ENCODE measurements at places on chromosomes 16 and 17.

DNA sequence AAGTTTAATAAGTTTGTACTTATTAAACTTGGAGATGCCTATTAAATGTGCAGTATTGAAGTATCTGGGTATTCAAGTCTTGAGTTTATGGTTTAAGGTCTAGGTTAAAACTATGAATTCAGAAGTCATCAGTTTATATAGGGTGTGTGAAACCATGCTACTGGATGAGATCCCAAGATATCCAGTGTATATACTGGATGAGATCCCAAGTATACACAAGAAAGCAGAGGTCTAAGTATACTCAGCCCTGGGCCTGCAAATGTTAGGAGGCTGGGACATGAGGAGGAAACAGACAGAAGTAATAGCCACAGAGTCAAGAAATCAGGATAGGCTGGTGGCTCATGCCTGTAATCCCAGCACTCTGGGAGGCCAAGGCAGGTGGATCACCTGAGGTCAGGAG is 194.4 kb upstream of the AXIN2 start:
- no peaks in the 10 kb centered on the region for H3K36me3 ChIP-seq
- peaks cover 9% of the 10 kb centered on the region for H3K4me1 ChIP-seq
- H3K27ac ChIP-seq = no peak overlapping the region
- H3K27me3 ChIP-seq = no peaks in the 10 kb centered on the region
- no peak overlapping the region for H3K4me3 ChIP-seq

DNA sequence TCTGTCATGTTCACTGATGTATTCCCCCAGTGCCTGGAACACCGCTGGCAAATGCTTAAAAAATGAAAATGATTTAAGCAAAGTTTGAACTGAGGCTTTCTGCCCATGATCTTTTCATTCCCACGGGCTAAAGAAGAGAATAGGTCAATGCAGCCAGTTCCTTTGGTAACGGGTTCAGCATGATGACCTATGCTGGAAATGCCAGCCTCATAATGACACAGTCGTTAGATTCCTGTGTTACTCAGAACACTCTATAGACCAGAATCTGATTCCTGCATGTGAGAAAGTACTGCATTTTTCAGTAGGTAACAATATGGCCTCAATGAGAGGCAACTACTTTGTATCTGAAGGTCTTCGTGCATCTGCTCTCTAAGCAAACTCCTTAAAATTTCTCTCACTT is 19.1 kb upstream of the LIMD2 start:
- no peak for DNase-seq
- no peak overlapping the region for H3K4me3 ChIP-seq
- peaks cover 27% of the 10 kb centered on the region for H3K4me1 ChIP-seq
- H3K36me3 ChIP-seq = no peaks in the 10 kb centered on the region
- no peaks in the 10 kb centered on the region for H3K27me3 ChIP-seq
- no peak overlapping the region for H3K27ac ChIP-seq

- H3K4me1 ChIP-seq = peaks cover 16% of the 10 kb centered on the region
- H3K27ac ChIP-seq = peak overlapping the region; percentile 87
- peak; percentile 87 for DNase-seq
These were observed 7.4 kb downstream of the CRISPLD2 start for GRCh38 chr16:84827131-84827574.

DNA sequence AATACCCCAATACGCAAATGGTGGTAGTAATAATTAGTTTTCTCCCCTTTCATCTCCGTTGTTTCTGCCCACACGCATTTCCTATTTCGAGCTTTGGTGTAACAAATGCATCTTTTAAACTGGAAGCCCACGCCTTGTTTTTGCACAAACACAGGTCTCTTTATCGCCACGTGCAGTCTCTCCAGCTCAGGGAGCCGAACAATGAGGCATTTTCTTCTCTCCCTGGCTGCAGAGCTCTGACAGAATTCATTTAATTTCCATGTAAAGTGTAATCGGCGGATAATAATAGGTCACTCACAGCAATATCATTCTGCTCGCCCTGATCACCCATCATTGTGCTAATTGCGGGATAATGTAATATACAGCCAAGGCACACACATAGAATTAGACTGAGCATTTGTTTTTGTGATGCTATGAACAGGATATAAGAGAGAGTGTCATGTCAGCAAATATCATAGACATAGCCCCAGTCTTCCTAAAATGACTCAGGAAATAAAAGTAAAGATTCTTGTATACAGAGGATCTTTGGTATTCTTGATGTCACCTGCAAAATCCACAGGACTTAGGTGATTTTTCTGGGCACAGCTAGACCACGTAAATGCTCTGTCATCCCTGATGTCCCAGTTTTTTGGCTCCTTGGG is 452.6 kb upstream of the CDH11 start:
- peaks cover 3% of the 10 kb centered on the region for H3K4me1 ChIP-seq
- H3K36me3 ChIP-seq = no peaks in the 10 kb centered on the region
- no peak overlapping the region for H3K27ac ChIP-seq
- H3K27me3 ChIP-seq = no peaks in the 10 kb centered on the region
- no peak for DNase-seq

- H3K27ac ChIP-seq = peak overlapping the region; percentile 72
- peaks cover 16% of the 10 kb centered on the region for H3K4me1 ChIP-seq
- no peak overlapping the region for H3K4me3 ChIP-seq
- peak; percentile 46 for DNase-seq
- no peaks in the 10 kb centered on the region for H3K27me3 ChIP-seq
These were observed 48.2 kb downstream of the CCDC42 start for GRCh38 chr17:8696426-8696825.

GRCh38 chr16:18932243-18932987 is 6.2 kb upstream of the SMG1 start:
- H3K4me1 ChIP-seq = peaks cover 12% of the 10 kb centered on the region
- H3K27ac ChIP-seq = peak overlapping the region; percentile 46
- H3K27me3 ChIP-seq = no peaks in the 10 kb centered on the region
- DNase-seq = peak; percentile 30
- H3K36me3 ChIP-seq = no peaks in the 10 kb centered on the region

GRCh38 chr17:7873051-7873450 is 15.2 kb downstream of the CYB5D1 start:
- no peaks in the 10 kb centered on the region for H3K27me3 ChIP-seq
- DNase-seq = peak; percentile 50
- peaks cover 7% of the 10 kb centered on the region for H3K36me3 ChIP-seq
- H3K4me3 ChIP-seq = no peak overlapping the region
- peak overlapping the region; percentile 82 for H3K27ac ChIP-seq
- H3K4me1 ChIP-seq = peaks cover 12% of the 10 kb centered on the region

DNA sequence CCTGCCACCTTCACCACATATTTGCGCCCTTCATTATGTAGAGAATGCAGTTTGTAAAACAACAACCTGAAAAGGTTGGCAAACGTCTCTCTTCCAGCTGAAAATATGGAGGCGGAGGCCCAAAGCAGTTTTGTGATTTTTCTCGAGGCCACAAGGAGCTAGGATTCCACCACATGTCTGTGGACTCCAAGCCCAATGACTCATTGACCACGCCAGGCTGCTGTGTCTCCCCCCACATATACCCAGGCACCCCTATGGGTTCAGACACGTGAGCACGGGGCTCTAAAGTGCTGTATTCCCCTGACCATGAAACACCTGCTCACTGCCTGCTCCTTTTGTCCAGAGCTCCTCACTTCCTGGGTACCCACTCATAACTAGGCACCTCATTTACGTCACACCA is 121.4 kb upstream of the CDH5 start:
- H3K27ac ChIP-seq = no peak overlapping the region
- H3K4me1 ChIP-seq = no peaks in the 10 kb centered on the region
- H3K27me3 ChIP-seq = peaks cover 2% of the 10 kb centered on the region
- no peaks in the 10 kb centered on the region for H3K36me3 ChIP-seq
- H3K4me3 ChIP-seq = no peak overlapping the region
- peak; percentile 15 for DNase-seq

DNA sequence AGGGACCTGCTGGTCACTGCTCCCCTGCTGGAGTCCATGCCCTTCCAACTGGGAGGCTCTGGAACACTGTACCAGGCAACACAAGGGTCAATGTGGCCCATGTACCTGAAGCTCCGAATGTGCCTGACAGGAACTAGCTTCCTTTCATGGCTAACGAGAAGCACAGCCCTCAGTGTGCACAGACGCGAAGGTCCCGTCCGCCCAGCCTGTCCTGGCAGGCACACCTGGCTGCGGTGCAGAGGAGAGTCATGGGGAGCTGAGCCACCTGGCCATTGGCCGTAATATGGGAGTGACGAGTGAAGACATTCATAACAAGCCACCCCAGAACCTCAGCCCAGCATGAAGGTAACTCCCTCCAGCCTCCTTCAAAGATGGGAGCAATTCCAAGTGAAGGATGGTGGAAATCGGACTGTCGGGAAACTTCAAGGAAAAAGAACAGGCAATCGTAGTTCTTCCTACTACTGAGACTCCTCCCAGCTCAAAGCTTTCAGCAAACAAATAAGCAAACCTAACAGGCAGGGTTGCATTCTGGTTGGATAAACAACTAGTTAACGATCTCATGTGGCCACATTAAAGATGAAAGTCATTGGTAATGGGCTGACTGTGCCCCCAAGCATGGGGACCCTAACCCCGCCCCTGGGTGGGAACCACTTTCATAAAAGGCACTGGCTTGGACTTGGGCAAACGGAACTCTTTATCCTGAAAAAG is 13.2 kb downstream of the TMEM11 start:
- peaks cover 12% of the 10 kb centered on the region for H3K36me3 ChIP-seq
- no peak for DNase-seq
- peaks cover 14% of the 10 kb centered on the region for H3K4me1 ChIP-seq
- peak overlapping the region; percentile 79 for H3K27ac ChIP-seq
- no peaks in the 10 kb centered on the region for H3K27me3 ChIP-seq

DNA sequence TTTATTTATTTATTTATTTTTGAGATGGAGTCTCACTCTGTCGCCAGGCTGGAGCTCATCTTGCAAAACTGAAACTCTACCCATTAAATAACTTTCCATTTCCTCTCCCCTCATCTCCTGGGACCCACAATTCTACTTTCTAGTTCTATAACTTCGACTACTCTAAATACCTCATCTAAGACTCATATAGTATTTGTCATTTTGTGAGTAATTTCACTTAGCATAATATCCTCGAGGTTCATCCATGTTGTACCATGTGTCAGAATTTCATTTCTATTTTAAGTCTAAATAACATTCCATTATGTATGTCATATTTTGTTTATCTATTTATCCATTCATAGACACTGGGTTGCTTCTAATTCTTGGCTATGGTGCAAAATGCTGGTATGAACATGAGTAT is 5.1 kb upstream of the NT5M start:
- H3K4me3 ChIP-seq = no peak overlapping the region
- no peaks in the 10 kb centered on the region for H3K27me3 ChIP-seq
- H3K27ac ChIP-seq = no peak overlapping the region
- DNase-seq = no peak

- peak; percentile 70 for DNase-seq
- H3K27ac ChIP-seq = peak overlapping the region; percentile 75
- H3K4me3 ChIP-seq = no peak overlapping the region
These were observed 220.3 kb upstream of the IRX3 start for GRCh38 chr16:54506741-54507500.

- H3K4me1 ChIP-seq = no peaks in the 10 kb centered on the region
- no peak for DNase-seq
- H3K4me3 ChIP-seq = no peak overlapping the region
- H3K27me3 ChIP-seq = no peaks in the 10 kb centered on the region
These were observed 125.6 kb downstream of the KCNJ18 start for GRCh38 chr17:21817791-21818364.

GRCh38 chr16:86455640-86456039 is 54.7 kb upstream of the FOXF1 start:
- no peaks in the 10 kb centered on the region for H3K36me3 ChIP-seq
- H3K4me1 ChIP-seq = no peaks in the 10 kb centered on the region
- no peak overlapping the region for H3K27ac ChIP-seq
- DNase-seq = no peak
- H3K27me3 ChIP-seq = peaks cover 38% of the 10 kb centered on the region

- no peaks in the 10 kb centered on the region for H3K27me3 ChIP-seq
- no peak overlapping the region for H3K4me3 ChIP-seq
- no peak for DNase-seq
- H3K36me3 ChIP-seq = no peaks in the 10 kb centered on the region
- no peak overlapping the region for H3K27ac ChIP-seq
These were observed 31.1 kb upstream of the PRSS54 start for GRCh38 chr16:58325941-58326340.

GRCh38 chr17:46136820-46137219 is 56.4 kb downstream of the KANSL1 start:
- peaks cover 48% of the 10 kb centered on the region for H3K4me1 ChIP-seq
- peak overlapping the region; percentile 38 for H3K27ac ChIP-seq
- no peaks in the 10 kb centered on the region for H3K27me3 ChIP-seq
- H3K4me3 ChIP-seq = no peak overlapping the region
- H3K36me3 ChIP-seq = no peaks in the 10 kb centered on the region

- no peaks in the 10 kb centered on the region for H3K36me3 ChIP-seq
- no peaks in the 10 kb centered on the region for H3K27me3 ChIP-seq
- H3K4me3 ChIP-seq = no peak overlapping the region
- no peak for DNase-seq
These were observed 11.2 kb downstream of the CA4 start for GRCh38 chr17:60160829-60161501.

- H3K27me3 ChIP-seq = no peaks in the 10 kb centered on the region
- no peak for DNase-seq
- H3K4me3 ChIP-seq = no peak overlapping the region
- H3K36me3 ChIP-seq = no peaks in the 10 kb centered on the region
These were observed 75.8 kb upstream of the CNTNAP4 start for GRCh38 chr16:76201385-76201784.

DNA sequence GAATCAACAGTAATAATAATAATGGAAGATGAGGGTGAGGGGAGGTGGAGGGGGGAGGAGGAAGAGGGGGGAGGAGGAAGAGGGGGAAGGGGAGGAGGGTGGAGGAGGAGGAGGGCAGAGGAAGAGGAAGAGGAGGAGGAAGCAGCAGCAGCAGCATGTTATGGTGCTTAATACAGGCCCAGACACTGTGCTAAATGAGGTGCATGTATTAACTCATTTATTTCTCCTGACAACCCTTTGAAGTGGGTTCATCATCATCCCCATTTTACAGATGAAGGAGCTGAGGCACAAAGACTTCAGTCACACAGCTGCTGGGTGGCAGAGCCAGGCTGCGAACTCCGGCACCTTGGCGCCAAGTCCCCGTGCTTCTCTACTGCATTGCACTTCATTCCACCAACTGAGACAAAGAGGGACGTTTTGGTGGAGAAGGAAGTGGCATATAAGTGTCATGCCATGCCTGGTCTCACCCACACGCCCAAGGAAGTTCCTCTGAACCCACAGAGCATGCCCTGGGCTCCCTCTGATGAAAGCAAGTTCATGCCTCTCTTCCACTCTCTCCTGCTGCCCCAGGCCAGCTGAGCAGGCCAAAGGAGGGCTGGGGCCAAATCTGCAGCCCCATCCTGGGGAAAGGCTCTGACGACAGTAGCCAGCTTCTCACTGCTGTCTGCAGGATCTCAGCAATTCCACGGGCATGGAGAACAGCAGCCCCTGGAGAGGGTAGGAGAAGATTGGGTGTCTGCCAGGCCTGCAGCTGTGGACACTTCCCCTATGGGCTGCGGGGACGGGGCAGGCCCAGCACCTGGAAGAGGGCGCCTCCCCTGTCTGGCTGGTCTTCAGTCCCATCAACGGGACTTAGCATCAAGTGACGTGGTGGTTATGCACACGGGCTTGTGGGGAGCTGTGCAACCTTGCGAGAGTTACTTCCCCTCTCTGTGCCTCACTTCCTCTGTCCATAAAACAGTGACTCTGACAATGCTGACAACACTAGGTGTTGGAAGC is 21.8 kb downstream of the XYLT1 start:
- DNase-seq = no peak
- no peaks in the 10 kb centered on the region for H3K36me3 ChIP-seq
- H3K4me1 ChIP-seq = no peaks in the 10 kb centered on the region
- no peak overlapping the region for H3K27ac ChIP-seq
- H3K27me3 ChIP-seq = no peaks in the 10 kb centered on the region
